ENCODE measurements at places on chromosomes 11 and 22.

- DNase-seq = peak; percentile 16
Measured at GRCh38 chr22:24758164-24758799, 16.2 kb downstream of the PIWIL3 start.

DNA sequence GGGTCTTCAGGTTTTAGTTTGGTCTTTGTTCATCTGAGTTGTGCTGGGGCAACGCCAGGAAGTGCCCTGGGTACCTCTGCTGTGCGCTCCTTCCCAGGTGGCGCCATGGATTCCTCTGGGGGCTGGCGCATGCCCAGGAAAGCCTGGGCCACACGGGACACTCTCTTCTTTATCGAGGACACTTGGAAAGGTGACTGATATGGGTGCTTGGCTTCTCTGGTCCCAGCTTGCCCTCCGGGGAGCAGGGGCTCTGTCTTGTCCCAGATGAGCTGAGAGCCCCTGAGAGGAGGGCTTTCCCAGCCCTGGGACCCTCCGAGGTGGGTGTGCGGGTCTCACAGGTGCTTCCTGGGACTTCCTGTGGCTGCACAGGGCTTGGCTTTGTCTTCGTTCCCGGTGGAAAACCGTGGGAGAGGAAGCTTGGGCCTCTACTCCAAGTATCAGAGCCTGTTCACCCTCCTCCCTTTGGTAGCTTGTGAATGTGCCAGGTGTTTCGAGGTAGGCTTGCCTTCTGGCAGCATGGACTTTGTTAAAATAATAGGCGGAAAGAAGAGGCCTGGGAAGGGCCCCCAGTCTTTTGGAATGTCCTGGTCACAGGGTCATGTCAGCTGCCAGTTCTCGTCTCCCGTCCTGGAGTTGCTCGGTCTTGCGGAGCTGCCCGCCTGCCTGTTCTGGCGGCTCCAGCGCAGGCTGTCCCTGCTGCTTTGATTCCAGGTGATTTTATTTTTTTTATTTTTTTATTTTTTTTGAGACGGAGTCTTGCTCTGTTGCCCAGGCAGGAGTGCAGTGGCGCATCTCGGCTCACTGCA is 10.1 kb upstream of the NEAT1 start:
- no peak for DNase-seq

GRCh38 chr11:68584097-68584496 is 100.2 kb upstream of the GAL start:
- peak; percentile 0 for DNase-seq

- DNase-seq = no peak
Measured at GRCh38 chr11:13233173-13233745, 44.3 kb upstream of the BMAL1 start.

- no peak for DNase-seq
Measured at GRCh38 chr11:120710354-120711131, 199.0 kb downstream of the GRIK4 start.

GRCh38 chr11:89922195-89922660 is at the start of gene TRIM49D1:
Gene TRIM49D1, minus strand, starts transcription at chr11:89922245. Its CDS starts 4,535 bp downstream, at chr11:89917710.
- DNase-seq = no peak

DNA sequence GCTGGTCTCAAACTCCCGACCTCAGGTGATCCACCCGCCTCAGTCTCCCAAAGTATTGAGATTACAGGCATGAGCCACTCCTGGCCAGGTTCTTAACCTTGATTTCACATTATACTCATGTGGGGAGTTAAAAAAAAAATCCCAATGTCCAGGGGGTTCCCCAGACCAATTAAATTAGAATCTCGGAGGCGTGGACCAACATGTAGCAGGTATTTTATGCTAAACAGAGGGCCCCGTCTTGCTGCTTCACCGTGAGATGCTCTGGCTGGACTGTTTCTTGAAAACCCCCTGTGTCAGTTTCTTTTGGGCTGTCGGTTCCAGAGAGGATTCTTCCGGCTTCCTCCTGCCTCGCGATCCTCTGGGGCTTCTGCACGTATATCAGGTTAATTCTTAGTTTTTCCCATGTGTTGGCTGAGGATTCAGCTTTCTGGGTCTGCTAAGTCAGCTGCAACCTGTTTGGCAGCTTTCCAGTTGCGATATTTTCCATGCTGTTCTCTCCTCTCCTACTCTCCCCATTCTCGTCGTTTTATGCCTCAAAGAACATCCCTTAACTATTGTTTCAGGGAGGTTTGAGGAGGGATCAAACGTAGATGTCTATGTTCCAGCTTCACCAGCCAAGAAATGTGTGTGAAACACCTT is 50.6 kb upstream of the ACCSL start:
- no peak for DNase-seq

GRCh38 chr11:44555031-44555800 is 10.2 kb upstream of the CD82 start:
- no peak for DNase-seq

GRCh38 chr22:48350456-48350855 is 1477.2 kb downstream of the BRD1 start:
- DNase-seq = no peak

- no peak for DNase-seq
Measured at GRCh38 chr11:121530257-121530656, 77.5 kb upstream of the SORL1-AS1 start.

- DNase-seq = no peak
Measured at GRCh38 chr22:17888439-17888838, 114.2 kb upstream of the BID start.

- no peak for DNase-seq
Measured at GRCh38 chr11:89182773-89183518, 5.3 kb downstream of the TYR start.

GRCh38 chr22:36279219-36279666 is 26.3 kb downstream of the APOL1 start:
- DNase-seq = no peak

DNA sequence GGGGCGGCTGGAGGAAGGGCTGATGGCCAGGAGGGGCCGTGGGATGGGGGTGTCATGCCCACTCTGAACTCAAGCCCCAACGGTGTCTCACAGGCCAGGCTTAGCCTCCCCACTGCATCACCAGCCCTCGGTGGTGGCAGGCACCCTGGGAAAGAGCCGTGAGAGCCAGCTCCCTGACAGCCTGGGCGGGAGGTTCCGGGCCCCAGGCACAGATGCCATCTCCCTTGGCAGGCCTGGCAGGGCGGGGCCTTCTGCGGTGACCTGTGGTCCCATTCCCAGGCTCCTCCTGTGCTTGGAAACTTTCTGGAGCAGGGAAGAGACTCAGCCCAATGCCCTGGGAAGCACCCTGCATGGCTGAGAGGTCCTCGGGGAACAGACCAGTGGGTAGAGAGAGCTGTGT is 4.8 kb downstream of the PHLDA2 start:
- DNase-seq = no peak

- no peak for DNase-seq
Measured at GRCh38 chr11:89498845-89499448, 7.8 kb upstream of the NOX4 start.

GRCh38 chr11:121048464-121049233 is 24.7 kb downstream of the TBCEL start:
- DNase-seq = no peak

DNA sequence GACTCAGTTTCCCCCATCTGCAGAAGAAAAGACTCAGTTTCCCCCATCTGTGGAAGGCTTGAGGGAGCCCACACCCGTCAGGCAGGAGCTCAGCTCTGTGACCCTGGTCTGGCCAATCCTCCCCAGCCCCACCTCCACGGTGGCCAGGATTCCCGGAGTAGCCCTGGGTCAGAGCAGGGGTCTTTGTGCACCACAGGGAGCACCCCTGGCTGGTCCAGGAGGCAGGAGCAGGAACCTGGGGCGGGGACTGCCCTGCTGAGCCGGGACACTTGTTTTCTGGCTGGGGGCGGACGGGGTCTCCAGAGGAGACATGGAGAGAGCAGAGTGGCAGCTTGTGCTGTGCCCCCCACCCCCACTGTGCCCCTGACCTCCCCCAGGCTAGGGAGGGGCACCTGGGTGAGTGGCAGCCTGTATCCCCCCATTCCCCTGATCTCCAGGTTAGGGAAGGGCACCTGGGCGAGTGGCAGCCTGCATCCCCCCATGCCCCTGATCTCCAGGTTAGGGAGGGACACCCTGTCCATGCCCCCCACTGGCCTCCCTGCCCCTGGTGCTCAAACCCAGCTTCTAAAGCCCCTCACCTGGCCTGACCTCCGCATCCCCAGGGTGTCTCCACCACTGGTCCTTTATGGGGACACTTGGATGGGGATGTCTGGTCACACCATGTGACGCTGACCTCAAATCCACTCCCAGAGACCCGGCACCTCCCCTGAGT is 18.8 kb downstream of the IL17REL start:
- DNase-seq = no peak

DNA sequence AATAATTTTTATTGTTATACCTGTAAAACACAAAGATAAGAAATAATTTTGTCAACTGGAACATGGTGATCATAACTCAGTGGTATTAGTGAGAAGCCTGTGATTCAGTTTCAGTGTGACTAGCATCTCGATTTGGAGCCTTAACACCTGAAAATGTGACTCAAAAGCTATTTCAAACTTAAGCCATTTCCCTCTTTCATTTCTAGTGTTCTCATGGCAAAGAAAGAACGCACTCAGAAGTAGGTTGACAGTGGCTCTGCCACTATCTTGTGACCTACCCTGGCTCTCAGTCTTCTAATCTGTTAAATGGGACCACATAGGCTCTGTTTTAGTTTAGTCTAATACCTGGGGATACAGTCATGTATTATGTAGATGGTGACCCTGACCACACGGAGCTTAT is 62.7 kb downstream of the ISX start:
- no peak for DNase-seq

- no peak for DNase-seq
Measured at GRCh38 chr11:103961010-103961409, 75.4 kb upstream of the DDI1 start.

GRCh38 chr11:113201054-113201818 is 113.1 kb upstream of the TTC12 start:
- no peak for DNase-seq

DNA sequence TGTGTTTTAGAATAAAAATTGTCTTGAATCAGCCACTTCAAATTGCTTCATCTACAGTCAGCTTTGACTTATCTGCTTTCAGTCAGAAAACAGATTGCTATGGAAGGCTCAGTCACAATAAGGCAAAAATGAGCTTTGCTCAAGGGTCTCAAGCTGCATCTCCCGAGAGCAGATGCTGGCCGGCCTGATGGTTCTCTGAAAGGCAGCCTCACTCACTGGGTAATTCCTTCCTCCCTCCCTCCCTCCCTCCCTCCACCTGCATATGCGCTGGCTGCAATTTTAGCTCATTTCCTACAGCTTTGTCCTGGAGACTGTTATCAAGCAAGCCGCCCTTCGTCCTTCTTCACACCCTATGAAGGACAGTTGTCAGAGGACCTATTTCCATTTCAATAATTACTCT is 1.6 kb upstream of the IZUMO1R start:
- no peak for DNase-seq

DNA sequence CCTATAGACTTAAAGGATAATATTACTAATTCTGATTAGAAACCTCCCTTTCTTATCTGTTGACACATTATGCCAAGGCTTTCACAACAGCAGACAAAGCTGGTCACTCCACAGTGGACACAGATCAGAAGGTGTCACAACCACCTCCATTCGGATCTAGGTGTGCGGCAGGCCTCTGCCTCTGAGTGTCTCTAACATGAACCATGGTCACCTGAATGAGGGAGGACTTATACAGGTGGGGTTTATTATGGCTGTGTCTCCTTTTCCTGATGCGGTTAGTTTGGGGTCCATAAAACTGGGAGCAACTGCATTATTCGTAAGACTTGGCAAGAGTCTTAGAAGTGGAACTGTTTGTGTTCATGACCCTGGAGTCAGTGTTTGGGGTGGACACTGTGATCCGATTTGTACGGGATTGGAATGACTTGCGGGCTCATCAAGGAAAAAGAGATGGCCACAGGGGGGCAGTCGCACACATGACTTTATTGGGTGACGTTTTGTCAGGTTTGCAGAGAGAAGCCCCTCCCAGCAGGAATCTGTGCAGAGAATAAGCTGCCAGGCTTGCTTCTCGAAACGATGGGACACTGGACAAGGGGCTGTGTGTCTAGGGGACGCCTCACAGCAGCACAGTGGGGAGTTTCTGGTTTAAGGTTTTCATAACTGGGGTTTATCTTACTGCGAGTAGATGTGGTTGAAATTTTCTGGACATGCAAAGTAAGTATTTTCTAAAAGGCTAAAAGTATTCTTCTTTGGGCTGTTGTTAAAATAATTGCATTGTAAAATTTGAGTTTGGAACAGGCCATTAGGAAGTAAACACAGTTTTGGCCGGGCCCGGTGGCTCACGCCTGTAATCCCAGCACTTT is 90.6 kb downstream of the GAB4 start:
- peak; percentile 33 for DNase-seq

DNA sequence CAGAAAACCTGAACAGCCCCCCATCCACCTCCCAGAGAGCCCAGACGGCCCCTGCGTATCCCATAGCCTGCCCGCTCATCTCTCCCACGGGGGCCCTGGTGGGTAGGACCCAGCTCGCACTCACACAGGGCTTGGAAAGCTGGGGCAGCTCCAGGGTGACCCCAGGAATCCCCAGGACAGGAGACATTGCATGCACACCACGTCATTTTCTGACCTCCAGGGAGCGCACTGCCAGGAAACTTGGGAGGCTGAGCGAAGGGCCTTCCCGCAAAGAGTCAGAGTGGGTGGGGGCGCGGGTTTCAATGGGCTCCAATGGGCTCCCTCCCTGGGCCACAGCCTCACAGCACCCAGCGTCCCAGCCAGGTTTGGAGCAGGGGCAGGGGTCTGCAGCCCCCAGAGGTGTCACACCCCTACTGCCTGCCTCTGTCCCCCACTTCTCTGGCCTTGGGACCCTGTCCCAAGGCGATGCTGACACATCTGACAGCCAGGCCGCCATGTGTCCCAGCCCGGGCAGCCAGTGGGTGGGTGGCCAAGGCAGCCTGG is 8.2 kb upstream of the SYT8 start:
- DNase-seq = no peak

DNA sequence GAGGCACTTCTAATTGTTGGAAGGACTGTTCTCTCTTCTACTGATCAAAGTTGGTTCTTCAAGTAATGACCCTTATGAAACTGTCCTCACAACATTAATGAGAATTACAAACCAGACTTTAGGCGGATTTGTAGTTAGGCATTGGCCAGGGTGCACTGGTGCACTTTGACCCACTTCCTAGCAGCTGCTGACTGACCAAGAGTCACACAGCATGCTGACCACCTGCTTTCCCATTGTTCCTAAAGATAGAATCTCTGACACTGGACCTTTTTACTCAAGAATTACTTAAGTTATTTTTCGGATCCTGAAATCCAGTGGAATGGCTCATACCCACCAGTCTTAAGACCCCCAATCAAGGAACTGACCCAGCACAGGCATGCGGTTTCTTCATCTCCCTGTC is 264.0 kb downstream of the ST3GAL4 start:
- DNase-seq = no peak

- DNase-seq = no peak
Measured at GRCh38 chr11:77198440-77198849, 70.4 kb downstream of the MYO7A start.

- DNase-seq = no peak
Measured at GRCh38 chr11:64444838-64445441, 86.0 kb downstream of the RPS6KA4 start.

GRCh38 chr22:31871480-31871879 is 72.9 kb upstream of the YWHAH start:
- no peak for DNase-seq

- no peak for DNase-seq
Measured at GRCh38 chr11:45939836-45940235, 17.4 kb downstream of the LARGE2 start.

Data from stimulated activated CD4-positive, alpha-beta T cell treated with anti-CD3 and anti-CD28 coated beads, Interleukin-1b, Interleukin-23, amount 100 ng/mL, for 1 hour (primary cell).